Cerebellar nuclear complex (tissue), 1 donor: ENCODE measurements at places on chromosomes 4 and X.

- DNase-seq = no peak
Measured at GRCh38 chr4:96736352-96736889, 896.5 kb downstream of the PDHA2 start.

- DNase-seq = no peak
Measured at GRCh38 chr4:26779224-26779623, 81.4 kb upstream of the STIM2 start.

DNA sequence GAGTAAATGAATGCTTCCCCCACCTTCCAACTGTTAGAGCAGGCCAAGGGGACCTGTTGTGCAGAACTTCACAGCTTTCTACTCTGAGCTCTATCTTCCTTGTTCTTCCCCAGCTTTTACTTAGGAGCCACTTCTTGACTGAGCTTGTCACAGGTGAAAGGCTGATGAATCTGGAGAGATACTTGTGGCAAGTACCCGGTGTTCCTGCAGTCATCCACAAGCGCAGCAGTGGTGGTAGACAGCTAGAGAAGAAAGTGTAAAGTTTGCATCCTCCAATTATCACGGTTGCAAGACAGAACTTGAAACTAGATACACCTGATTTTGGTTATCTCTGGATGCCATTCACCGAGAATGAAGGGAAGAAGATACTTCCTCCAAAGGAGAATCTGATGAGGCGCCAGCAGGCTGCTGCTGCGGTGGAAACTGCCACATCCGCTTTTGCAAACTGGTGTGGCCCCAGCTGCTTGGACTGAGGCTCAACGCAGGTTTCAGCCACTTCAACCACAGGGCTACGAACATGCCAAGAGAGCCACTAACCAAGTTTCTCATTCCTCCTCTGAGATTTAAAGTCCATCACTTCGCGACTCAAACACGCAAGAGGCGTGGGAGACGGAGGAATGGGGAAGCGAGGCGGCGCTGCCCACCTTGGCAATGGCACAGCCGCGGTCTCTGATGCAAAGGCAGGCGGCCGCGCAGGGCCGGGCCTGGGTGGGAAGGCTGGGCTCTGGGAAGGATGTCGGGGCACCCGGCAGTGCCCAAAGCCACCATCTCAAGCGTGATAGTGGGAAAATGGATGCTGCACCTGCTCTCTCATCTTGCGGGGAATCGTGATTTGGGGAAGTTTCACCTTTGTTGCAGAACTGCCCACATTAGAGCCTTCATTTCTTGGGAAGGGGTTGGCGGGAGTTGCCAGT lies 1.3 kb upstream of the FHIP1A start:
- no peak for DNase-seq

DNA sequence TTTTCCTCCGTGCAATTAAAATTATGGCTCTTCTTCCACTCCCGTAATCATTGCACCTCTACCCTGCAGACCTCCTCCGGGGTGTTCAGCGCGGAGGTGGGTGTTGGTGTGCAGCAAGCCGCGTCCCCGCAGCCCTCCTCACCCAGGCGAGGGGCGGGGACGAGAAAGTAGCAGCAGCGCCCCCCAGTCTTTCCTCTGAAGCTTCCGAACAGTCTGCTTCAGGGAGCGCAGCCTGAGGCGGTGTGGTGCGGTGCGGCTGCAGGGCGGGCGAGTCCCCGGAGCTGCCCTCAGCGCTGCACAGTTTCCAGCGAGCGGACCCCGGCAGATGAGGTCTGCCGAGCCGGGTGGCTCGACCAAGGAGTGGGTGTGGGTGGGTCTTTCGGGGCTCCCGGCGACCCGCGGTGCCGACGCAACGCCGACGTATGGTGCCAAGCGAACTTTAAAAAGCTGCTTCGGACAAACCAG lies at the start of gene FRAS1:
Gene FRAS1 (plus strand): TSS at position 189 of the 465 bp plus-strand sequence. CDS start 687 bp downstream, outside the sequence.
- DNase-seq = no peak

DNA sequence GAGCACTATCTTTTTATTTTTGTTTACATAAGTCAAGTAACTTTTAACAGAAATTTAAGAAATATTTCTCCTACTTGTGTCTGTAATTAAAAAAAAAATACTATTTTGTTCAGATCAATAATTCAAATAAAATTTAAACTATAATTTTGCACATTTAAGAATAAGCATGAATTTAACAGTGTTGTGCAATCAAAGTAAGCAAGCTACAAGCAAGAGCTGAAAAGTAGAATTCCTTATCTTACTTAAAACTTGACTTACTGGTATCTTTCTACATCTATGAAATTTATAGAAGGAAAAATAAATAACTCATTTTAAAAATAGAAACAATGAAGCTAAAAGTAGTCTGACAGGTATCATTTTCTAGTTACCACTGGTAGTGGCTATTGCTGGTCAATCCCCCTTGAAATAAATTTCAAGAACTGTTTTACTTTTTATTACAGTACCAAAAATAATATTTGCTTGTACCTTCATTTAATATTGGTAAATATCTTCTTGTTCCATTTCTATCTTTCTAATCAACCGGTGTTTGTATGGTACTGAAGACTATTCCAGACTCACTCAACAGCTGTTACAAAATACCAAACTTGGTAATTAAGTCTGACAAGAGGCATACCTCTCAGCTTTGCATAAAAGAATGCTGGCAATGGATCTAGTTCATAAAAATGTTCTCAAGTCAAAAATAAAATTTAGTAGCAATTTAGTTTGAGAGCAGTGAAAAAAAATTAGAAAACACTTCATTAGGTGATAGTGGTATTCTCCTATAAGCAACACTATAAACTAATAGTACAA lies 62.2 kb downstream of the NOCT start:
- DNase-seq = no peak

GRCh38 chr4:160044693-160045092 lies 941.8 kb downstream of the RAPGEF2 start:
- DNase-seq = no peak

DNA sequence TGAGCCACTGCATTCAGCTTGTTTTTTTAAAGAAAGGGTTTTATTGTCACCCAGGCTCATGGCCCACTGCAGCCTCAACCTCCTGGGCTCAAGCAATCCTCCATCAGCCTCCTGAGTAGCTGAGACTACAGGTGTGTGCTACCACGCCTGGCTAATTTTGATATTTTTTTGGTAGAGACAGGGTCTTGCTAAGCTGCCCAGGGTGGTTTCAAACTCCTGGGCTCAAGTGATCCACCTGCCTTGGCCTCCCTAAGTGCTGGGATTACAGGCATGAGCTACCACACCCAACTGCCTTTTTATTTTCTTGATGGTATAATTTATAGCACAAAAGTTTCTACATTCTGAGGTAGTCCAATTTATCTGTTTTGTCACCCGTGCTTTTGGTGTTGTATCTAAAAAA lies 38.9 kb downstream of the SAT1 start:
- no peak for DNase-seq

GRCh38 chr4:112515198-112516065 lies 548 bp downstream of the NEUROG2 start:
- DNase-seq = no peak

DNA sequence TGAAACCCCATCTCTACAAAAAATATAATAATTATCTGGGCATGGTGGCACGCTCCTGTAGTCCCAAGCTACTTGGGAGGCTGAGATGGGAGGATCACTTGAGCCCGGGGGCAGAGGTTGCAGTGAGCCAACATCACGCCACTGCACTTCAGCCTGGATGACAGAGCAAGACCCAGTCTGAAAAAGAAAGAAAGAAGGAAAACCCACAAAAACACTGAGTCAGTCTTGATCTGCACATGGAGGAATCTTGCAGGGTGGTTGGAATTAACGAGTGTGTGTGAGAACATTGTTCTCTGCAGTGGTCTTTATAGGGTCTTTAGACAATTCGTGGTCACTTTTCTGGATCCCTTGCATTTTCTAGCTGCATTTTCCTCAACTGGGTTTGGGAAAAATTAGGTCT lies 23.2 kb downstream of the ADD1 start:
- no peak for DNase-seq

- no peak for DNase-seq
Measured at GRCh38 chr4:84678976-84679744, 96.2 kb downstream of the CDS1 start.

- DNase-seq = no peak
Measured at GRCh38 chr4:646460-646859, 21.1 kb downstream of the PDE6B start.

DNA sequence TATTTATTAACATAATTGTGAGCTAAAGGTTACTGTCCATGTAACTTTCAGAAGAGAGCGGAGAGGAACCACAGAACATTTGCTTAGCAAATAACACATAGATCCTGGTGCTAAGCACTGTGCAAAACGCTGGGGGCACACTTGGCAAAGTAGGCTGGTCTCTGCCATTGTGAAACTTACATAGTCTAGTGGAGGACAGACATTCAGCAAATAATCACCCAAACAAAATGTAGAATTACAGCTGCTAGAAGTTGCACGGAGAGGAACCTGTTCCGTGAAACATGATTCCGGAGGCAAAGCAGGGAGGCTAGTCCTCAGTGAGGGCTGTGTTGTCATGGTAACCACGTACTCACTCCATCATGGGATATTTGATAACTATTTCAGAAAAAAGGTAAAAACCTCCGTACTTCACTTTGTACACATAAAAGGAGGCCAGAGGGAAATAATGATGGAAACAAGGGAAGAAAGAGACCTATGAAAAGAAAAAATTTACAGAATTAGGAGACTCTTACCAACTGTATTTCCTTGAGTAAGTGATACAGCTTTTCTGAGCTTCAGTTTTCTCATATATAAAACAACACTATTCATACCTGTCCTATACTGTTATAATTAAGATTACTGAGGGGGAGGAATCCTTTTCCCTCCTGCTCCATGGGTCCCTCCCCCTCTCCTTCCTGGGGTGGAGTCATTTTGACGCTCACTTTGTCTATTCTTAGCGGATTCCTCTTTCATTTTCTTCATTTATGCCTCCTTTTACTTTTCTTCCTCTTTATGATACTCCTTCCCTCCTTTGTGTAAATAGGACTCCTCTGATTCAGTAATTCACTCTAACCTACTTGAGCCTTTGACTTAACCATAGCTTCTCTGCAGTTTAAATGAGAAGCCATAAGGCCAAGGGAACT lies 825 bp upstream of the RASGEF1B start:
- DNase-seq = no peak

- no peak for DNase-seq
Measured at GRCh38 chr4:72969976-72970375, 99.5 kb downstream of the COX18 start.

- DNase-seq = no peak
Measured at GRCh38 chr4:63211776-63212479, 1197.3 kb downstream of the TECRL start.

DNA sequence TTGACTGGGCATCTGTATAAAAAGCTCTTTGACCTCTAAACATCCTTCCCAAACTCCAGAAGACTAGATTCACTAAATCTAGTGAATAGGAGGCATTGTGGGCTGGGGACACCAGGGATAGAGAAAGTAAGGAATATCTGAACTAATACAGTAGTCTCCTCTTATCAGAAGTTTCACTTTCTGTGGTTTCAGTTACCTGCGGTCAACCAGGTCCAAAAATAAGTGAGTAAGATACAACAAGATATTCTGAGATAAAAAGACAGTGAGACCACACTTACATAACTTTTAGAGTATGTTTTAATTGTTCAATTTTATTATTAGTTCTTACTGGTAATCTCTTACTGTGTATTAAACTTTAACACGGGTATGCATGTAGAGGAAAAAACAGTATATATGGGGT lies 376.5 kb downstream of the HNRNPD start:
- DNase-seq = no peak

- DNase-seq = no peak
Measured at GRCh38 chr4:48683784-48684666, 96.1 kb downstream of the FRYL start.

GRCh38 chrX:115362334-115363095 lies 73.0 kb downstream of the LUZP4 start:
- no peak for DNase-seq

GRCh38 chr4:47224361-47224760 lies 193.0 kb downstream of the GABRB1 start:
- DNase-seq = no peak

- no peak for DNase-seq
Measured at GRCh38 chr4:170398218-170398617, 308.5 kb upstream of the AADAT start.

GRCh38 chr4:6926081-6926480 lies 16.5 kb downstream of the TBC1D14 start:
- no peak for DNase-seq

- DNase-seq = no peak
Measured at GRCh38 chrX:22536746-22537304, 264.1 kb downstream of the CBLL2 start.

GRCh38 chr4:118889312-118889691 lies 648 bp downstream of the SYNPO2 start:
- no peak for DNase-seq

DNA sequence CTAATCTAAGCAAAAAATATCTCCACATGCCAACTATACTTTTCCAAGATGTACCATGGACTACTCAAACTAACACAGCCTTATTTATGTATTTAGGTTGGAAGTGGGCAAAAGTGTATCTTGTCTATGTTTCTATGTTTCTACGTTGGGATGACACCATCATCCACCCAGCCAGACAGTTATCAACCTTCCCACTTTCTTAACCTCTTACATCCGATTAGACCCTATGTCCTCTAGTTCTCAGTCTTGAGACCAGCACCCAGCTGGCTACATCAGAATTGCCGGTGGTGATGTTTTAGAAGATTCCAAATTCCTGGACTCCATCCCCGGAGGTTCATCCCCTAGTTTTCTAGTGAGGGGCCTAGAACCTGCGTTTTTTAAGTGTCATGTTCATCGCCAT lies 1.0 kb upstream of the AASDH start:
- no peak for DNase-seq

DNA sequence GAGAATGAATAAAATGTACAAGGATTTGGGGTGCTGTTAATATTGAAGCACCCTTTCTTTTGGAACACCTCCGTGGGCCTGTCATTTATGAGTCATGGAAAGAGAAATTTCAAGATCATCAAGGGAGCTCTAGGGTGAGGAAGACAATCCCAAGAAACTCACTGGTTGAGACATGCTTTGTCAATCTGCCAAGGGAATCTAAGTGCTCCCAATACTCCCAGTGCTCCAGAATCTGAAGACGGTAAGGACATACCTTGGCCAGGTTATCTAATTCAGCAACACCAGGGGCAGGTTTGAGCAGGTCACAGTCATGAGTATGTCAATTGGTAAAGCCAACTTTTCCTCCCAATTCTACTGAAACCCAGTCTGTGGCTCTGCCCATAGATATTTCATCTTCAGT lies 556.4 kb upstream of the CPEB2 start:
- no peak for DNase-seq

GRCh38 chr4:86389664-86390063 lies 29.8 kb upstream of the MAPK10 start:
- no peak for DNase-seq

GRCh38 chrX:21725496-21725895 lies 32.4 kb downstream of the SMPX start:
- DNase-seq = no peak

GRCh38 chrX:39969099-39969818 lies 128.5 kb downstream of the BCOR start:
- no peak for DNase-seq
